ENCODE measurements at places on chromosomes 3 and 15.

DNA sequence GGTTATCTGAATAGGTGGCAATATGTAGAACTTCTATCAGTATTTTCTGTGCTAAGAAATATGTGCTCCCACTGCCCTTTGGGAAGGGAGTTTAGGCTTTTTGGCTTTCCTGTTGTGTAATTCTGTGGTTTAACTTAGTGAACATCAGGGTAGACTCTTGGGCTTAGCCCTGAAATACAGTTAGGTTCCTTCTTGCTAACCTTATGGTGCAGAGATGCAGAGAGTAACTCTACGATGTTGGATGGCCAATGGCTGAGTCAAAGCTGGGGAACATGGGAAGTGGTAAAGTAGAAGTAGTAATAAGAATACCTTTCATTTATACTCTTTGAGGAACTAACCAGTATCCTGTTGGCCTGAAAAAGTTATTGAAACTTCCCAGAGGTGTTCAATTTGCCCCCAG is 80.8 kb upstream of the IL12A start:
- DNase-seq: no peak

- DNase-seq: no peak
Observed at GRCh38 chr3:150495563-150496168, 50.6 kb downstream of the SERP1 start.

DNA sequence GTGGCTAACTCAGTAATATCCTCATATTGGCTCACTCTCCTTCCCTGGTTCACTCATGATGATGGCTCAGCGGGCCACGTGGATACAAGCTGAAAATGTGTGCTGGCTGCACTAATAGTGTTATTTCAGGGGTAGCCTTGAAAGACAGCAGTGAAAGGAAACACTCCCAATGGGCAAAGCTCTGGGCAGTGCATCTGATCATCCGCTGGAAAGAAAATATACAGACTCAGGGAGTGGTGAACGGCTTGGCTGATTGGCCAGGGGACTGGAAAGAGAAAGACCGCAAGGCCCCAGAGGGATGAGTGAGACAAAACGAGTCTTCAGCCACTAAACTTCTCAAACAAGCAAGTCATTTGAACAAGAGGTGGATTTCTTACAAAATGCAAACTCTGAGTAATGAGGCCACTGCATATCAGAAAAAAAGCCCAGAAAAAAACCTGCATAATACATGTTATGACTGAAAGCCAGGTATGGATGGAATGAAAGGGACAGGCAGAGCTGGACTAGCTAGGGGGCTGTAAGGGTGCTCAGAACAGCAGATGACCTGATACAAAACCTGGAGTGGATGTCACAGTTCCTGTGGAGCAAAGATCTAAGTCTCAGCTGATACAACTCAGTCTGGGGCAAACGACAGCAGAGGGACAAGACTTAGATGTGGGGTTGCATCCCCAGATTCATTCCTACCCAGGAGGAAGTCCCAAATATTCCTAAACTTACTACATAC is 33.3 kb downstream of the CMTM6 start:
- DNase-seq: no peak

DNA sequence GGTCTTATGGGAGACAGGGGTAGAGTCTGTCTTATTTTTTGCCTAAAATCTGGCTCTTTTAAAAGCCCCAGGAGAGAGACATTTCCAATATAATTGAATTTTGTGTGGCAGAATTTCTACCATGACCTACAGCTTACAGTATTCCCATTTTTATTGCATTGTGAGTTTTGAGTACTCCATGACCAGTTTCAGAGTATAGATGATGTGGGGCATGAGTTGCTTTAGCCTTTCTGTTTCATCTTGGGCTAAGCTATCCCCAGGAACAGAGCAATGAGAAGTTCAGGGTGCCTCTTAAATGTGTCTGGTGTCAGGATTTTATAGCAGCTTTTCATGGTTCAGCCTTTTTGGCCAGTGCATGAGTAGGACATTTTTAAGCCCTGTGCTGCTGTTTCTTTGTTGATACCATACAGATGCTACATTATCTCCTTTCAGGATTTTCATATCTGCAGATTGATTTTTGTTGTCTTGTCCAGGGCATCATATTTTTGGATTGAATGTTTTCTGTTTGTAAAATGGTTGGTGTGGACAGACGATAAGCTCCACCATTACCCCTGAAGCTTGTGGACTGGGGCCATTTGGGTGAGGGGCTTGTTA is 3.5 kb downstream of the ABHD2 start:
- DNase-seq: no peak

GRCh38 chr3:25661694-25662437 is 2.8 kb downstream of the TOP2B start:
- no peak for DNase-seq

- DNase-seq: no peak
Observed at GRCh38 chr3:45455040-45455439, 66.7 kb downstream of the LARS2 start.

GRCh38 chr15:58241872-58242271 is 103.7 kb downstream of the AQP9 start:
- no peak for DNase-seq

GRCh38 chr3:13713396-13713795 is 164.5 kb downstream of the FBLN2 start:
- no peak for DNase-seq

GRCh38 chr3:25040748-25041147 is 387.3 kb upstream of the RARB start:
- DNase-seq: no peak

All from activated CD4-positive, alpha-beta T cell treated with anti-CD3 and anti-CD28 coated beads for 36 hours (primary cell).